ENCODE measurements at places on chromosomes 2 and 18.

DNA sequence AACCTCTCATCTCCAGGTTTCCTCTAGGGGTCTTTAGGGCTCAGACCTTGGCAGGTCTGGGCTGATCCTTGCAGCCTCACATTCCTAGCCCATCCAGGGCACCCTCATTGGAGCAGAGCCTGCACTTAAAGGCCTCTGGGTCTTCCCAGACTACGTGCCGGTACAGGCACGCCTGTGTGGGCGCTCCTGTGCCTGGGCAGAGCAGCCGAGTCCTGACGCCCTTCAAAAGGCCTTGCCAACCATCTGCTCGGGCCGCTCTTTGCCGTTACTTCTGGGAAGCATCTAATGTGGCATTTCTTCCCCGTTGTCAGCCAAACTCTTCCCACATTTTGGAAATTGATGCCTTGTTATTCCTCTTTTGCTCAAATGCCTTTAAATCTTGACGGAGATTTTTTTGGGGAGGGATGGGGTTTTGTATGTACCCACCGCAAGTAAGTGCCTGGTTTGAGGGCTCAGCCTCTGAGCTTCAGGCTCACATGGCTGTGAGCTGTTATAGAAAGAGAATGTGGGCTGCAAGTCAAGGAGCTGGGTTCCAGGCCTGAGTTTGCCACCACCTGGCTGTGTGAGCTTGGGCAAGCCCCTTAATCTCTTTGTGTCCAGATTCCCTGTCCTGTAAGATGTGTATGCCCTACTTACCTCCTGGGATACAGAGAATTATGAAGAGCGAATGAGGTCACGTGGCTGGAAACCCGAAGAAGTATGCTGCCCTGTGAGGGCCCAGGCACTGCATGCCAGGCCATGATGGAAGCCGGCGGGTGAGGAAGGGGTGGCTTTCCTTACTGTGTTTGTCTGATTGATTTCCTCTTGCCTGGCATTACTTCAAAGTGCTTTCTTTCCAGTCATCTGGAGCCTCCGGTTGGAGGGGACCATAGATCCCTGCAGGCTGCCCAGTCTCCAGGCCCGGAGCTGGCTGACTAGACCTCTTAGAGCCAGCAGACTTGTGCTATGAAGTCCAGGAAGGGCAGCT lies 20.6 kb downstream of the EHD3 start:
- no peak for DNase-seq

DNA sequence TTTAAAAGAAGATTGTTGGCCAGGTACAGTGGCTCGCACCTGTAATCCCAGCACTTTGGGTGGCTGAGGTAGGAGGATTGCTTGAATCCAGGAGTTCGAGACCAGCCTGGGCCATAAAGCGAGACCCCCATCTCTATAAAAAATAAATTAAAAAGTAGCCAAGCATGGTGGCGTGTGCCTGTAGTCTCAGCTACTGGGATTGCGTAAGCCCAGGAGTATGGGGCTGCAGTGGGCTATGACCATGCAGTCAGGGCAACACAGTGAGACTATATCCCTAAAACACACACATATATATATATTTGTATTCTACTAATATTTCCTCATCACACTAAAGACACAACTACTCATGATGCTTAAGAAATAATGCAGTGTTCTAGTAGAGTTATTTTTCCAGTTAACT lies 7.1 kb downstream of the HDHD2 start:
- DNase-seq: no peak

DNA sequence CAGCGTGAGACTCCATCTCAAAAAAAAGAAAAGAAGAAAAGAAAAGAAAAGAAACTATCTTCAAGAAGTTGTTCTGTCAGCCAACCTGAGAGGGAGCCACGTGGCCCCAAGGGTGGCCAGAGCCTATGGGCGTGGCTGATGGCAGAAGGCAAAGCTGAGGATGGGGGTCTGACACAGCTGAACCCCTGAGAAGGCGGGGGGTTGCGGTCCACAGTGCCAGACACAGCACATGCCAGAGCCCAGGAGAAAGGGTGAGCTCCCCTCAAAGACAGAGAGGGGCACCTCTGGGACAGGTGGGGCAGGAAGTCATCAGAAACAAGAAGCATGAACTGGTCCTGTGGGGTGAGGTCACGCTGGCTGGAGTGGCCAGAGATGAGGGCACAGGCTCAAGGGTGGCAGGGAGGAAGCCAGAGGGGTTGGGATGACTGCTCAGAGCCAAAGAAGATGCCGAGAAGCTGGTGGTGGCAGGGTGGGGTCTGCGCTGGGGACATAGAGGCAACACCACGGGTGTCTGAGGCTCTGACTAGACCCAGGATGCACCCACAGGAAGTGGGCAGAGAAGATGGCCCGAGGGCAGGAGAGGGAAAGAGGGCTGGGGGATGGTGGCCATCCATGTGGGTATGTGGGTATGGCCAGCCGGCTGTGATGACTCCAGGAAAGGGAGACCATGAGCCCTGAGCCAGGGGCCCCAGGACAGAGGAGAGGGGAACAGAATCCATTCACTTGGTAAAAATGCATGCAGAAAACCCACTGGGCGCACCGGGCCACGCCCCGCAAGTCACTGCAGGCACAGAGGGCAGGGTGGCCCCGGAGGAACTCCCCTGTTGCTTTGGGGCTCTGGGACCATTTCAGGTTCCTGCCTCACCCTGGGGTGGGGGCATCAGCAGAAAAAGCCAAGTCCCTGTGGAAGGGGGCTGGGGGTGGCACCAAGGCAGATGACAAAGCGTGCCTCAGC lies 8.4 kb downstream of the KIF1A start:
- no peak for DNase-seq

GRCh38 chr2:220432645-220433044 lies 805.2 kb downstream of the SLC4A3 start:
- DNase-seq: no peak

GRCh38 chr18:8863427-8863826 lies 158.1 kb downstream of the MTCL1 start:
- no peak for DNase-seq

DNA sequence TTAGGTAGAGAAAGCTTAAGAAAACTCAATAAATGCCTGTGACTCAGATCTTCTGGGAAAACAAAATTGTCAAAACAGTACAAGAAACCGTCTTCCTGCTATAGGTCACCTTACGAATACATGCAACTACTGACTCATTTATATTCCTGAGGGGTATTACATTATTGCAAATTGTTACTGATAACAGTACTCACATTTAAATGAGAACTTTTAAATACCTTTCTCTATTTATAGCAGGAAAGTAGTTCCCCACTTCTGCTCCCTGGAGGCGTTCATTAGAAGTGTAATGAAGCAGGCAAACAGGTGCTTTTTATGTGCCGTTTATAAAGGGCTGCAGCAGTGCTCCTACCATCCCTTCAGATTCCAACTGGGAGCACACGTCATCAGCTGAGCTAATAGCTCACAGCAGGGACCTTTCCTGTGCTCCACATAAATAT lies 65.1 kb upstream of the RPRM start:
- DNase-seq: no peak

DNA sequence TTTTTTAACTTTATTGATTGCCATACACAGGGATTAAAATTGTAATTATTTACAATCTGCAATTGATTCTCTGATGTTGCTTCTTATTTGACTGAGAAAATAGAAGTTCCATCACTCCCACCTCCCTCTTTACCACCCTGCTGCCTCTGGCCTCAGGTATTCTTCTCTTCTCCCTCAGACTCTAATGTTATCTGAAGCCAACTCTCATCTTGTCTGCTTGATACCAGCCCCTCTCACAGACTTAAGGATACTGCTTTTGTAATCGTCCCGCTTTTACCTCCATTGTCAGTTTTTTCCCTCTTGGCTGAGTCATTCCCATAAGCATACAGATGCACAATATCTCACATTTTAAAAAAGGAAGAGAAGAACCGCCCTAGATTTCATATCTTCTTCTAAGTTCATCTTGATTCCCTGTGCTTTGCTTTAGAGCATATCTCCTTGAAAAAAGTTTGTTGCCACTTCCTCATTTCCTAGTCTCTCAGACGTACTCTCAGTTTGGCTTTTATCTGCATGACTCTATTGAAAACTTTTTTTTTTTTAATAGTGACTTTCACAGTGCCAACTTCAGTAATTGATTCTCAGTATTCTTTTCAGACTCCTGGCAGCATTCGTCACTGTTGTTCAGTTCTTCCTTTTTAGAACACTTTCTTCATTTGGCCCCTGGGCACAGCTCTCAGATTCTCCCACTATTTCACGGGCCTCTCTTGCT lies 31.1 kb downstream of the SPAG16 start:
- no peak for DNase-seq

DNA sequence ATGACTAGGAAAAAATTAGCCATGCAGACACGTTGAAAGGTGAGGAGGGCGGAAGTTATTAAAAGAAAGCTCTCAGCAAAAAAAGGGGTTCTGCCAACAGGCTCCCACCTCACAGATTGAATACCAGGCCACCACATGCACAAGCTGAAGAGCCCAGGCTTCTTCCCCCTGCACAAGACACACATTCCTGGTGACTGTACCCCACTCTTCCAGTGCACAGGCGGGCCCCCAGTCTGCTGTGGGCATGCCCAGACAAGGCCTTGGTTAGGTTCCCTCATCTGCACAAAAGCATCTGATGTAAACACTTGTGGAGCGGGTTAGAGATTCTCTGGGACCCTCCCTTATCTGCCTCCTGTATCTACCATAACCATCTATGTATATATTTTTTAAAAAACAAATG lies 81.7 kb downstream of the AGPS start:
- no peak for DNase-seq

- no peak for DNase-seq
These were observed 33.2 kb upstream of the FOSL2 start for GRCh38 chr2:28359222-28360057.

- DNase-seq: no peak
These were observed 64.5 kb upstream of the HDAC4 start for GRCh38 chr2:239465017-239466001.
